Articular chondrocyte of knee joint (primary cell): ENCODE measurements at places on chromosomes 6 and 20. TPM values are rescaled to one million over a fixed set of nuclear protein-coding genes. Genes with fewer than 3 reads are reported as not detected.

Gene RAET1E
- total RNA-seq = 0.39 and 8.2 TPM in 2 replicates

Gene HLA-DPA1
- total RNA-seq = 7.6 and 11.9 TPM in 2 replicates

Gene CST7
- not detected in 2 replicates for total RNA-seq

Gene SLC17A3
- not detected in 2 replicates for total RNA-seq

Gene SAMD5
- 1.8 and 2.8 TPM in 2 replicates for total RNA-seq

Gene PPP1R18
- 47.8 and 67.2 TPM in 2 replicates for total RNA-seq

Gene SLC32A1
- not detected in 2 replicates for total RNA-seq

Gene PNPLA1
- 0.22 TPM in 1 of 2 replicates, not detected in the other for total RNA-seq

Gene C6orf15
- total RNA-seq = not detected in 2 replicates

Gene CRISP2
- not detected in 2 replicates for total RNA-seq

Gene JAG1
- 71.6 and 155 TPM in 2 replicates for total RNA-seq

Gene AIF1
- total RNA-seq = not detected in 2 replicates

Gene CLPSL2
- not detected in 2 replicates for total RNA-seq

Gene DDO
- total RNA-seq = 3.3 and 4.9 TPM in 2 replicates

Gene LHFPL5
- not detected in 2 replicates for total RNA-seq

Gene TCF15
- not detected in 2 replicates for total RNA-seq

Gene LGSN
- not detected in 2 replicates for total RNA-seq

Gene HUS1B
- total RNA-seq = 0.54 and 1.0 TPM in 2 replicates

Gene DEFB129
- total RNA-seq = not detected in 2 replicates

Gene OR2B6
- not detected in 2 replicates for total RNA-seq

Gene BPI
- not detected in 2 replicates for total RNA-seq

Gene KIAA1755
- 2.0 and 3.7 TPM in 2 replicates for total RNA-seq

Gene CST2
- not detected in 2 replicates for total RNA-seq

Gene CEBPB
- total RNA-seq = 41.2 and 54.5 TPM in 2 replicates

Gene CST5
- not detected in 2 replicates for total RNA-seq

Gene AVP
- not detected in 2 replicates for total RNA-seq

Gene PIM1
- 10.5 and 11.9 TPM in 2 replicates for total RNA-seq

Gene TAF8
- 13.3 and 15.0 TPM in 2 replicates for total RNA-seq

Gene SYTL3
- total RNA-seq = 1.9 and 2.2 TPM in 2 replicates

Gene SEL1L2
- not detected in 2 replicates for total RNA-seq

Gene ZC3H12D
- total RNA-seq = 0.65 and 1.3 TPM in 2 replicates

Gene ALDH5A1
- 3.9 and 5.0 TPM in 2 replicates for total RNA-seq

Gene HCK
- 0.11 TPM in 1 of 2 replicates, not detected in the other for total RNA-seq
